ENCODE measurements at places on chromosomes 1 and 21.

- DNase-seq = no peak
Measured at GRCh38 chr21:20424943-20425342, 573.3 kb upstream of the NCAM2 start.

DNA sequence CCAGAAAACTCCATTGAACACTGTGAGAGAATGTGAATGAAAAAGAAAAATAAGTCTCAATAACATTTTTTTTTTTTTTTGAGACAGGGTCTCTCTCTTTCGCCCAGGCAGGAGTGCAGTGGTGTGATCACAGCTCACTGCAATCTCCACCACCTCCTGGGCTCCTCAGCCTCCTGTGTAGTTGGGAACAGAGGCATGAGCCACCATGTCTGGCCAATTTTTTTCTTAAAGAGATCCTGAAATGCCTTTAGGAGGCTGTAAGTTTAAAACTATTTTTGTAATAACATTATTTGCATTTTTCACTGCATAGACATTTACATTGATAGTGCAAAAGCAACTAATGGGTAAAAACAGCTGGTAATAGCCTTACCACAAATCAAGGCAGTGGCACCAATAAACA lies 35.3 kb downstream of the GDAP2 start:
- DNase-seq = no peak

- DNase-seq = no peak
Measured at GRCh38 chr1:215476541-215476940, 90.6 kb upstream of the KCTD3 start.

- DNase-seq = no peak
Measured at GRCh38 chr1:233631810-233632405, 18.0 kb downstream of the KCNK1 start.

DNA sequence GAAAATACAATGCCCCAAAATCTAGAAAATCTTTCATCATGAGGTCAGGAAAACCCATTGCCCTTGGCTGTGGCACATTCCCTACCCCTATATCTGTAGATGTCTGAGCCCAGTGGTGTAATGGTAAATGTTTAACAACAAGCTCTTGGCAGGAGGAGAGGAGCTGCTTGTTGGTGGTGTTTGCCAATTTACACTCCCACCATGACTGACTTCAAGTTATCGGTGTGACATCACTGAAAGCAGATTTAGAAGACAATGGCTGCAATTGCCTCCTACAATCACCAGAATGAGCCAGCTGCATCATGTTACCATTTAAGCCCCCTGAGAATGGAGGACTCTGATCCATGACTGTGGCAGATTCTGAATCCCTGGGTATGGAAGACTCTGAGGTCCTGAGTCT lies 70.9 kb downstream of the SDC3 start:
- no peak for DNase-seq

DNA sequence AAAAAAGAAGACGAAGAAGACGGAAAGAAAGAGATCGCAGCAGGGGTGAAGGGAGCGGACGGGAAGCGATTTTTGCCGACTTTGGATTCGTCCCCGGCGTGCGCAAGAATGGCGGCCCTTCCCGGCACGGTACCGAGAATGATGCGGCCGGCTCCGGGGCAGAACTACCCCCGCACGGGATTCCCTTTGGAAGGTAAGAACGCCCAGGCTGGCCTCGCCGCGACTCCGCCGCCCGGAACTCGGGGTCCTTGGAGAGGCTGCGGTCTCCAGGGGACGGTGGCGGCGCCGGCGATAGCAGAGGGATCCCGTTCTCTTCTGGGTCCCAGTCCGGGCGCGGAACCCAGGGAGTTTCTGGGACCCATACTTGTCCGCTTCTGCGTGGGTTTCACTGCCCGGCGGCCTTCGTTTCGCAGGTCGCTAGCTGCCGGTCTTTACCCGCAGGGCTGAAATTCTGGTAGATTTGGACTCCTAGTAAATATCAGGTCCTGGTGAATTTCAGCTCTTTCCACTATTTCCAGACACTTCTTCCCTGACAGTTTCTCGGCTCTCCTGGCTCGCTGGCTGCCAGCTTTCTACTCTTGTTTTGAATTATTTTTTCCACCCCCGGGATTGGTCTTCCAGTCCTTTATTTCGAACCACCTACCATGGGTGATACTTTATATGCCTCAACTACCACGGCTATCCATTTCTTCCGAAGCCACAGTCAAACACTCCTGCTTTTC lies 1.0 kb downstream of the PAX7 start:
- no peak for DNase-seq

DNA sequence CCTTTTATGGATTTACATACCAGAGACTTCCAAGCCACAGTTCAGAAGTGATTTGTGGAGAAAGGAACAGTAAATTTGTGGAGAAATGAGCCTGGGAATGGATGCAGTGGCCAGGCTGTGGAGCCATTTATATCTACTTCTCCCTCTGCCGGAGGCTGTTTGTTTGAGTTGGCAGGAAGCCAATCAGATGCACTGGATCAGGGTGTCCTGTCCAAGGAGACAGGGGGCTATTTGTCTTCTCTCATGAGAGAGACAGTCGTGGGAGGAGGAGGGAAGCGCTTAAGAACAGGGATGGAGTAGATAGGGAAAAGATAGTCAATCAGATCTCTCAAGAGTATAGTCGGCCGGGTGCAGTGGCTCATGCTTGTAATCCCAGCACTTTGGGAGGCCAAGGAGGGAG lies 2.8 kb upstream of the HAPLN2 start:
- no peak for DNase-seq

DNA sequence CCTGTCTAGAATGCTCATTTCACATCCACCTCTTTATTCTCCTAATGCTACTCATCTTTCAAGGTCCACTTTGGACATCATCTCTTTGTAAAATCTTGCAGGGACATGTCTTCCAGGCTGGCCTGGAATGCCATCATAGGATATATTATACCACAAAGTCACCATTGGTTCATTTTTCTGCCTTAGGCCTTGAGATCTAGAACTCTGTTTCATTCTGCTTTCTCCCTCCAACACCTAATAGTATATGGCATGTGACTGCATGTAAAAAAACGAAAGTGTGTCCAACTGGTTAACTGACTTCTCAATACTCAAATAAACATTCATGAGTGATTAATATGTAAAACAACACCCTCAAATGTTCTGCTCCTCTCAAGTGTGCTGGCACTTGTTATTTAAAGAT lies 84.1 kb downstream of the RGS2 start:
- DNase-seq = no peak

DNA sequence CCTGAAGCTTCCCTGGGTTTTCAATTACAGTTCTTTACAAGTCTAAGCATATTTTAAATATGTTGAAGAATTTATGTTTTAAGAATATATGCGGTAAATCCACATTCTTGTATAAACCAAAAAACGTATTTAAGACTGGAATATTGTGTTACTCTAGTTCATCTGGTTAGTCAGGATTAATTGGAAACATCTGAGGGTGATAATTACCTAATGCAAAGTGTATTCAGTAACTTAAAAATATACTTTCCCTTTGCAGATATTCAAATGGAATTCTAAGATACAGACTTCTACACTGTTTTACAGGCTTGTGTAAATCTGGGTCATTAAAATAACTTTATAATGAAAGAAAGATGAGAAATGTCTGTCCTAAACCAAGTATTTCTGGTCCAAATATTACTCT lies 302.0 kb downstream of the VAV3 start:
- no peak for DNase-seq

DNA sequence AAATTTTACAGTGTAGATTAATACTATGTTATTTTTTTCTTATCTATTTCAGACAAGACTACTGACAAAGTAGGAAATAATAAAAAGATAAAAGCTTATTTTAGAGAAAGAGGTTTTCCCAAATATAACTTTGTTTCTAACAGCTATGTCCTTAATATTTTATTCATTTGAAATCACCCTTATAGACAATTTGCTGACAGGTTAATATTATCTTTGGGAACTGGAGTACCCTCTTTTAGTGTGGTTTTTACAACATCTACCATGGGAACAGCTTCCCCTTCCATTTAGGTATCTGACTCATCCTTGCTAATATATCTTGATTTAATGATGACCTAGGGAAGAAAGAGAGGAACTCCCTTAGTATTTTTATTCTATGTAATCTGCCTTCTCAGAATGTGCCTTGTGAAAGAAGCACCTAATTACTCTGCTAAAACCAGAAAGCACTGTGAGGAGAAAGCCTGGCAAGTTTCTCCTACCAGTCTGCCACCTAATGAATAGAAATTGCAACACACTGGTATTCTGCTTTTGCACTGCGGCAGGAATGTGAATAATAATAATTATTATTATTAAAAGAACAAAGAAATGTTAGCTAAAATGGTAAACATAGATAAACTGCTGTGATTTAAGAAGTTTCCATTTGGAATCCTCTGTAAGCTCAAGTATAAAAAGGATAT lies 192.8 kb downstream of the PDE4B start:
- DNase-seq = no peak

- DNase-seq = no peak
Measured at GRCh38 chr1:49226758-49227157, 450.1 kb upstream of the BEND5 start.

GRCh38 chr1:115718011-115718754 lies 50.3 kb downstream of the CASQ2 start:
- no peak for DNase-seq

DNA sequence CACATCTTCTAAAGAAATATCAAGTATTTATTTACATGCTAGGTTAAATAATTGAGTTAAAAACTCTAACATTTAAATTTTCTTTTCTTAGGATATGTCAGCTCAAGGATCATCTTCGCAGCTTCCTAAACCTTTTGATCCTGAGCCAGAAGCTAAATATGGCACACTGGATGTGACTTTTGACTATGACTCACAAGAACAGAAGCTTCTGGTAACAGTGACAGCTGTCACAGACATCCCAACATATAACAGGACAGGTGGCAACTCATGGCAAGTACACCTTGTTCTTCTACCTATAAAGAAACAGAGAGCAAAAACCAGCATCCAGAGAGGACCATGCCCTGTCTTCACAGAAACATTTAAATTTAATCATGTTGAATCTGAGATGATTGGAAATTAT lies 132.7 kb upstream of the SERTAD4 start:
- no peak for DNase-seq

DNA sequence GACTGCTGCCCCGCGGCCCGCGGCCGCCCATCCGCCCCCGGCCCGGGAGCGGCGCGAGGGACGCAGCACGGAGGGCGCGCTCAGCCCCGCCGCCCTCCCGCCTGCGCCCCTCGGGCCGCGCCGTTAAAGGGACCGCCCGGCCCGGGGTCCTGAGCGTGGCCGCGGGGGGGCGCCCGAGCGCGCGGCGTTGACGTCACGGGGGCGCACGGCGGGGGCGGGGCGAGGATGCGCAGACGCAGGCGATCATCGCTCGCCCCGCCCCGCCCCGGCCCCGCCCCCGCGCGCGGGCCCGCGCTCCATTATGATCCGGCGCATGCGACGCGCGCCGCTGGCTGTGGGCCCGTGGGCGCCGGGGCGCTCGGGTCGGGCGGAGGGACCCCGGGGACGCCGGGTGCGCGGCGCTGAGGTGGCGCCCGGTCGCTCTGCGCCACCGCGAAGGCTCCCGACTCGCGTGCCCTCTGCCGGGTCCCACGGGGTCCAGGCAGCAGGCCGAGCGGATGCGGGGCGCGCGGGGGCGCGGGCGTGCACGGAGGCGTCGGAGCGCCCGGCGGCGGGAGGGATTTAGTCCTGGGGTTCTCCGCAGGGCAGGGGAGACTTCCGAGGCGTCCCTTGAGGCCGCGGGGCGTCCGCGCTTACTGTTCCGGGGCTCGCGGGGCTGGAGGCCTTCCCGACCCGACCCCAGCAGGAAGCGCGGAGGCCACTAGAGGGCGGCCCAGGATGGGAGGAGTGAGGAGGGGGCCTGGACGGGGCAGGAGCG lies at the start of gene DVL1:
TSS of gene DVL1 (minus strand) at position 163 of the 757 bp plus-strand sequence. CDS start 353 bp downstream, outside the sequence.
- DNase-seq = no peak

DNA sequence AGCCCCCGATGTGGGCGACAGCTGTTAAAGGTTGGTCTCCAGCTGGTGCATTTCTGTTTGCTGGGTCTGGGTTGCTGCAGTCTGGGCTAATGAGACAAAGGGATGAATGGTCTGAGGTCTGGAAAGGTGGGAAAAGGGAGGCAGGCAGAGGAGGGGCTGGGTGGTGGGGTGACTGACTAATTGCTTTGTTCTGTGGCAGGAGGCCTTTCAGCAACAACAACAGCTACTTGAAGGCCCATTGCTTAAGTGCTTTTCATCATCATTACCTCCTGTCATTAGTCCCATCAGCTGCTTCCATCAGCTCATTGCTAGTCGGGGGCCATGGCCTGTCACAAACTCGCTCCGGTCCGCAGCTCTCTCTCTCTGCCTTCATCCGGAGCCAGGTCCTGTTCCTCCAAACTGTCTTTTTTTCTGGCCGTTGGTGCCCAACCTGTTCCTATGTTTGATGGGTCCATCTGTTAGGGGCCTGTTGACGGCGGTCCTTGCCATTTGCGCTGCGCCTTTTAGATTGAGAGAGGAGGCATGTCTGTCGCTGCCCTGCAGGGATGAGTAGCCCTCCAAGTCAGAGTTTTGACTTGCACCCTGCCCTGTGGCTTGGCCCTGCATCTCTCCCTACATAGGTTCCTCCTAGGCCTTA lies 105.6 kb upstream of the PLXNA2 start:
- DNase-seq = no peak

GRCh38 chr21:42251654-42252324 lies 32.8 kb downstream of the ABCG1 start:
- DNase-seq = no peak

GRCh38 chr1:221965252-221965651 lies 223.4 kb upstream of the DUSP10 start:
- DNase-seq = no peak

- no peak for DNase-seq
Measured at GRCh38 chr1:169106921-169107602, 572 bp downstream of the ATP1B1 start.

DNA sequence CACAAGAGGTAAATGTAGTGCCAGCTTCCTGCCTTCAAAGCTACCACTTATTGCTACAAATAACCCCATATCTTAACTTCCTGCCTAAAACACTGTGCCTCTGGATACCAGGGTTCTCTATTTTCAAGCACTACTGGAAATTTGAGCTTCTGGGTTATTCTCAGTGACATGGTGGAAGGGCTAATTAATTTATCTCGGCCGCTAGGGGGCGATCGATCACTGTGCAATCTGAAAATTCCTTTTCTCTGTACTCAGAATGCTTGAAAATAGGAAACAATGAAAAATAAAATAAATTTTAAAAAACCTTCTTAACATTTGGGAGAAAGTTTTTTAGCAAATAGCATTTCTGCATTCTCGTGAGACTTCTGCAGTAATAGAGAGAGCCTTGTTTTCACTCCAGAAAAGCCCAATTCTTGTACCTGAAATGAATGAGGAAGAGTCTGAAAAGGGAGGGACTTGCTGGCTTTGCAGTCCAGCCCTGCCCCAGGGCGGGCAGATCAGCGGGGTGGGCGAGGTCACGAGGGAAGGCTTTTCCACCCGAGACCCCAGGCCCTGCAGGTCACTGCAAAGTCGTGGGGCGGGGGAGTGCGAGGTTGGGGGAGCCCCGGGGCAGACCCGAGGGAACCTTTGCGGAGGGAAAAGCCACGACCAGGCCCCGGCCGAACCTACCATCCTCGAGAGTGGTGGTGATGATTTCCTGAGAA lies 276.7 kb downstream of the PCP4 start:
- no peak for DNase-seq

GRCh38 chr1:234927971-234928640 lies 200.5 kb downstream of the TOMM20 start:
- no peak for DNase-seq

Data from NCI-H1048 (cell line).